ENCODE measurements at places on chromosomes 5 and 9.
A peak's percentile ranks its signal among the peaks of the same experiment; 100 is the strongest.

DNA sequence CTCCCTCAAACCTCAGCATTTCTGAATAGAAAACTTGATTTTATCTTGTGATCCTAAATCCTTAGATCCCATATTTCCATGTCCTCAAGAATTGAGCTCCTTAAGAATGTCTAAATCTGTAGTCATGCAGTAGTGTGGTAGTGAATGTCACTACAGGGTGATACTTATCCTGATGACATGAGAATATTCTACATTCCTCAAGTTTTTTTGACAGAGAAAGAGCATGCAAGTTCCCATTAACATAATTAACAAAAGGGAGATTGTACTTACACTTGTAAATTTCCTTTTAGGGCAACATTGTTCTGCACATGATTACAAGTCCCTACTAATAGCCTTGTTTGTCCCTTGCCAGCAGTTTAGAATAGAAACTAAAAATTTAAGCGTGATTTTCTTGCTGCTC is 352.3 kb downstream of the PTPRD start:
- DNase-seq, result no peak

GRCh38 chr5:79235261-79235633 is 684 bp upstream of the JMY start:
- no peak for DNase-seq

DNA sequence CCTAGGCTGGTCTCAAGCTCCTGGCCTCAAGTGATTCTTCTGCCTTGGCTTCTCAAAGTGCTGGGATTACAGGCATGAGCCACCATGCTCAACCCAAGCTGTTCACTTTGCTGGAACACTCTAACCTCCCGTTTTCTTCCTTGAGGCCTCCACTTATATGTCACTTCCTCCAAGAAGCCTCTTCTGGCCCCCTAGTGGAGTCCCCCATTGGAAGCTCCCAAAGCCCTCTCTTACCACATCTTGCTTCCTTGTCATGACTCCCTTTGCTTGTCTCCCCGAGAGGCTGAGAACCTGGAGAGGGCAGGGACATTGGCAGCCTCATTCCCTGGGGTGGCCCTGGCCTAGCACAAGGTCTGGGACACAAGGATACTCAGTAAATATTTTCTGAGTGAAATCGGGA is 80.8 kb downstream of the PDE6A start:
- no peak for DNase-seq

DNA sequence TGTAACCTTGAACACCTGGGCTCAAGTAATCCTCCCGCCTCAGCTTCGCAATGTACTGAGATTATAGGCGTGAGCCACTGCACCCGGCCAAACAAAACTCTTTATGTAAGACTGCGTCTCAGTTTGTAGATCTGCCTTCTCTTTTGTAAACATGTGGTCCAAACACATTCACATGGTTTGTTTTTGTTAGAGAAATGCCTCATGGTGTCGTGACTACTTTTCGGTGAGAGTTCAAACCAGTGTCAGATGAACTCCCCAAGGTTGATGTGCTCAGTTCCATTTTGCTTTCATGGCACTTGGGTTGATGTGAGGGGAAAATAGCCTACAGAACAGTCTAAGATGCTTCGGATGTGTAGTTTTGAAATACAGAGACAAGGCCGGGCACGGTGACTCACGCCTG is 231.6 kb downstream of the GOLPH3 start:
- DNase-seq, result no peak

DNA sequence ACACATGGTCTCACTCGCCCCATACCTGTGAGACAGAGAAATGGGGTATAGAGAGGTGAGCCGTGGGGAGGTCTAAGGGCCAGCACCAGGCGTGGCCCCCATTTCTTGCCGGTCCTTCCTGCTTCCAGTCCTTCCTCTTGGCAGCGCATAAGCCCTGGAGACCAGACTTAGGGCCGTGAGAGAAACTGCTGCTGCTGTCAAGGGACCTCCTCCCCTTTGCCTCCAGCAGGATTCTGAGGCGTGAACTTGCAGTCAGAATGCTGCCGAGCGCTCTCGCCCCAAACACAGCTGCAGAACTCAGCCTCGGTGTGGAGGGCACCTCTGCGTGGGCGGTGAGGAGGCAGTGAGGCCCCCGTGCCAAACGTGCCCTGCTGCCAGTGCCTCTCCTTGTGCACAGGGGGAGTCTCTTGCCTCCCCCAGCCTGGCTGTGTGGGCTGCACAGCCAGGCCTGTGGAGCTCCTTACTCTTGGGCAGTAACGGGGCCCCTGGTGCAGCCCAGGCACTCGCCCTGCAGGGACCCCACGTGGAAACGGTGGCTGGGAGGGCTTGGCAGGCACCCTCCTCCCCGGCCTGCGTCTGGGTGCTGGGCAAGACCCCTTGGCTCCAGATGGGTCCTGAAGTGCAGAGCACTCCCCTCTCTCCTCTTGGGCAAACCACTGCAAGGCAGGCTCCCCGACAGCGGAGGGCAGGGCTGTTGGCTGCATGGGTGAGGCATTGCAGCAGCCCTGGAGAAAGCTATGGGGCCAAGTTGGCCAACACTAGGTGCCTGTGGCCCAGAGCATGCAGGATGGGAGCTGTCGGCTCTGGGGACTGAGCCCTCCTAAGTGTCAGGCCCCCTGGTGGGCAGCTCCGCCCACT is 85.4 kb downstream of the RXRA start:
- DNase-seq, result no peak

GRCh38 chr5:124160265-124160664 is 586.2 kb downstream of the ZNF608 start:
- DNase-seq, result no peak

- no peak for DNase-seq
Observed at GRCh38 chr9:4346131-4346530, 46.3 kb upstream of the GLIS3 start.

GRCh38 chr9:115133649-115134048 is 15.7 kb upstream of the TNC start:
- DNase-seq, result no peak

GRCh38 chr5:144028058-144028457 is 142.4 kb downstream of the YIPF5 start:
- DNase-seq, result peak; percentile 89

All from tongue (tissue), 3 donors.